HCT116 (cell line): ENCODE measurements at places on chromosomes 6 and 20.

- no peak overlapping the region for H3K4me3 ChIP-seq
- DNase-seq, result no peak
- no peaks in the 10 kb centered on the region for H3K4me1 ChIP-seq
- no peaks in the 10 kb centered on the region for H3K36me3 ChIP-seq
These were observed 125.3 kb downstream of the SLC16A10 start for GRCh38 chr6:111212625-111213024.

DNA sequence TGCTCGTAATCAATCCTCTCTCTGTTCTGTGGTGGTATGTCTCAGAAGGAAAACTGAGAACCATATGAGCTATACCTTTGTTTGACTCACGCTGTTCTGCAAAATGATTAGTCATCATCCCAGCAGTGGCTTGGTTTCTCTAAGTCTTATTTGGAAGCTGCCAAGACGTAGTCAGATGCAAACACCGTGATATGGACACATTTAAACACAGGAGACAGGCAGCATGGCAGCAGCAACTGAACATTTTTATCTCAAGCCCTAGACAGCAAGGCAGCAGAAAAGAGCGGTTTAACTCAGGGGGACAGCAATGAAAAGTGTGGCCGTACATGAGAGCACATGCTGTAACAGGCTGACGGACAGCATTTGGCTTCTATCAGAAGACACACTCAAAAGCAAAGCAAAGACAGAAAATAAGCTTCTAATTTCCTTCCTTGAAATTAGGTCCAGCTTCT, 1295.1 kb downstream of the EPHA7 start:
- no peak overlapping the region for H3K4me3 ChIP-seq
- H3K27ac ChIP-seq, result no peak overlapping the region
- H3K4me1 ChIP-seq, result no peaks in the 10 kb centered on the region
- H3K27me3 ChIP-seq, result no peaks in the 10 kb centered on the region

DNA sequence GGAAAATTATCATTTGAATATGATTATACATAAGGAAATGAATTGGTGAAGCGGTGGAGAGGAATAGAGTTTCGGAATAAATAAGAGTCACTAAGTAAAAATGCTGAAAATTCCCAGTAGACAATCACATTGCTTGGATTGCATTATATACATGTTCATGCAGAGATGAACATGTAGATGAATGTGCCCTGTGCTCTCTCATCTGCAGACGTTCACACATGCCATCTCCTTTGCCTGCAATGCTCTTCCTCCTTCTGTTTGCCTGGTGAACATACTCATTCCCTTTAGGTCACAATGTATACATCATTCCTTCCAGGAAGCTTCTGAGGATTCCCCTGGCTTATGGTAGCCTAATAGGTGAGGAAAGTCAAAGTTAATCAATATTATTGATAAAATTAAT, 17.9 kb downstream of the DCDC2 start:
- no peak overlapping the region for H3K27ac ChIP-seq
- no peaks in the 10 kb centered on the region for H3K36me3 ChIP-seq
- no peaks in the 10 kb centered on the region for H3K4me1 ChIP-seq
- H3K27me3 ChIP-seq, result no peaks in the 10 kb centered on the region

- no peaks in the 10 kb centered on the region for H3K36me3 ChIP-seq
- H3K27ac ChIP-seq, result no peak overlapping the region
- DNase-seq, result no peak
- H3K27me3 ChIP-seq, result no peaks in the 10 kb centered on the region
These were observed 160.2 kb downstream of the MTFR2 start for GRCh38 chr6:136089876-136090275.

GRCh38 chr6:105934708-105935107, 151.4 kb upstream of the PRDM1 start:
- no peaks in the 10 kb centered on the region for H3K36me3 ChIP-seq
- H3K27me3 ChIP-seq, result no peaks in the 10 kb centered on the region
- H3K4me3 ChIP-seq, result no peak overlapping the region
- DNase-seq, result no peak

DNA sequence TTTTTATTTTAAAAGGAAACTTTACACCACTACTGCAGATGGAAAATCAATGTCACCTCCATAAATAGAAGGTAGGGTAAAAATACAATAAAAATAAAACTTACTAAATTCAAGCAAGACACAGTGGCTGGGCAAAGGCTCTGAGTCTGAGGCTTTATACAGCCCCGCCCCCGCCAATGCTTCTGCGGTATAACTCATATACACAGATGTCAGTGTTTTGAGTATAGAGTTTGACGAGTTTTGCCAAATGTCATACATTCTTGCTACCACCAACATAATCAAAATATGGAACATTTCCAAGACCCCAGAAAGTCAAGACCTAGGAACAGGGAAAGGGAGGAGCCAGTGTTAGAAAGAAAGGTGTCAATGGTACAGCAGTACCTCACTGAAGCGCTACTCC, 12.8 kb downstream of the NFATC2 start:
- no peaks in the 10 kb centered on the region for H3K36me3 ChIP-seq
- no peak overlapping the region for H3K27ac ChIP-seq
- no peak overlapping the region for H3K4me3 ChIP-seq

DNA sequence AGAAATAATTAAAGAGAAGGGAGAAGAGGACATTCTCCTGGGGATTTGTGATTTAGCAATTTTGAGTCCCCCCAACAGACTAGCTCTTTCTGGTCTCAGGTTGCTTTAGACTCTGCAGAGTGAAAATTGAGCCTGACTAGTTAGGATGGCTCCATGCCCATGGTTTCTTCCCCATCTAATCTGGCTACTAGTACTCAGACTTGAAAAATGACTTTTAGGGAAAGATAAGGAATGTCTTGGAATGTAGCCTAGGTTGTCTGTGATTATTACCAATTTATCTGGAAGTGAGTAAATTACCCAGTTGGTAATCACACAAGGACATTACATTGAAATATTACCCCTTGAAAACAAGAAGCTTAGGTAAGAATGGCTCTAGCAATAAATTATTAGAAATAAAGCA, 4.2 kb downstream of the BEND6 start:
- H3K27me3 ChIP-seq, result no peaks in the 10 kb centered on the region
- H3K36me3 ChIP-seq, result no peaks in the 10 kb centered on the region
- no peak overlapping the region for H3K27ac ChIP-seq
- H3K4me3 ChIP-seq, result no peak overlapping the region

GRCh38 chr6:131861381-131861780, 53.6 kb downstream of the ENPP1 start:
- no peaks in the 10 kb centered on the region for H3K27me3 ChIP-seq
- no peak overlapping the region for H3K27ac ChIP-seq
- no peak overlapping the region for H3K4me3 ChIP-seq
- no peaks in the 10 kb centered on the region for H3K36me3 ChIP-seq
- H3K4me1 ChIP-seq, result peaks cover 31% of the 10 kb centered on the region

GRCh38 chr20:9330151-9330550, 184.2 kb upstream of the LAMP5 start:
- no peaks in the 10 kb centered on the region for H3K27me3 ChIP-seq
- no peak overlapping the region for H3K27ac ChIP-seq
- no peaks in the 10 kb centered on the region for H3K36me3 ChIP-seq
- DNase-seq, result no peak
- no peak overlapping the region for H3K4me3 ChIP-seq
- no peaks in the 10 kb centered on the region for H3K4me1 ChIP-seq

- no peak overlapping the region for H3K4me3 ChIP-seq
- no peaks in the 10 kb centered on the region for H3K4me1 ChIP-seq
These were observed 508.9 kb upstream of the SOX4 start for GRCh38 chr6:21084656-21085055.

- H3K36me3 ChIP-seq, result no peaks in the 10 kb centered on the region
- H3K4me3 ChIP-seq, result no peak overlapping the region
- H3K27ac ChIP-seq, result no peak overlapping the region
- no peaks in the 10 kb centered on the region for H3K4me1 ChIP-seq
- H3K27me3 ChIP-seq, result no peaks in the 10 kb centered on the region
These were observed 441.6 kb downstream of the PLCB1 start for GRCh38 chr20:8573686-8574085.

DNA sequence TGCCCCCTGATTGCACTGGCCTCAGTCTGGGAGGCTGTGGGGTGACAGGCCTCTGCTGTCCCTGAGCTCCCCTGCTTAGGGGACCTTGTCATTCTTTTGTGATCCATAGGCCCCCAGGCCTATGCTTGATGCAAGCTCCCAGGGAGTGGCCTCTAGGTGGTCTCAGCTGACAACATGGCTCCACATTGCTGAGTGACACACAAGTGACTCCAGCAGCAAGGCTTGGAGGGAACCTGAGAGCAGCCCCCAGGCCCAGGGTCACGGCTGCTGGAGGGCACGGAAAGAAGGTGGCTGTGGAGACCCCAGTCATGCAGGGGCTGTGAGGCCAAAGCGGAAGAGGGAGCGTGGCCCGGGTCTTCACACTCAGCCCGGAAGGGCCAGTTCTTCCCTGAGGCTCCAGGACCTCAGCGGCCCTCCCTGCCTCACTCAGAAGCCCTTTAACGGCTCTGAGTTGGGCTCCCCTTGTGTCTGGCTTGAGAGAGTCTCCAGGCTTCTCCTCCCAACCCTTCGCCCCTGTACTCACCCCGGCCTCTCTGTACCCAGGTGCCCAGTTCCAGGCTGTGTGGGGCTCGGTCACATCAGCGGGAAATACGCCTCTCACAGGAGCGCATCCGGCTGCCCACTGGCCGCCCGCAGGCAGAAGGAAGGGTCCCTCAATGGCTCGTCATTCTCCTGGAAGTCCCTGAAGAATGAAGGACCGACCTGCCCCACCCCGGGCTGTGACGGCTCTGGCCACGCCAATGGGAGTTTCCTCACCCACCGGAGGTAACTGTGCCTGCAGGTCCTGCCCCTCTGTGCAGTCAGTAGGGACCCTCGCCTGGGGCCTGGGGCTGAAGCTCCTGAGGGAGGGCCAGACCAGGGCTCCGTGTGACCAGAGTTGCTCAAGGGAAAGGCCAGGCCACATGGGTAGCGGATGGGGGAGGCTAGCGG, 23.7 kb upstream of the PCMTD2 start:
- no peaks in the 10 kb centered on the region for H3K36me3 ChIP-seq
- H3K4me1 ChIP-seq, result peaks cover 4% of the 10 kb centered on the region; the same call in 1 of the 2 replicates
- no peak for DNase-seq
- H3K4me3 ChIP-seq, result no peak overlapping the region
- H3K27me3 ChIP-seq, result no peaks in the 10 kb centered on the region
